CD8-positive, alpha-beta T cell (primary cell): ENCODE measurements at places on chromosomes 2 and 18.
A peak's percentile ranks its signal among the peaks of the same experiment; 100 is the strongest.

DNA sequence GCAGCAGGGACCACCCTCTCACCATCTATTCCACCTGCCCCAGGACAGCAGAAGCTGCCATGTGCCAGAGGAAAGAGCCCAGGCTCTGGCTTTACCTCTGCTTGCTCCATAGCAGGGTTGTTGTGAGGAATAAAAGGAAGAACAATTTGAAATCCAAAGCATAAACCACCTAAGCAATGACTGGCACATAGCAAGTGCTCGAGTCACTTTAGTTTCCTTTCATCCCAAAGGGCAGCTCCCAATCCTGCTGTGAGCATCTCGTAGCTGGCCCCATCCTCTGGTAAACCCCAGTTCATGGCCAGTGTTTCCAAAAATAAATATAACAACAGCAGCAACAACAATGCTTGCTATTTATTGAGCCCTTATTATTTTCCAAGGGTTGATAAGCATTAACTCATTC, 923.5 kb downstream of the EPHA4 start:
- no peak for DNase-seq

DNA sequence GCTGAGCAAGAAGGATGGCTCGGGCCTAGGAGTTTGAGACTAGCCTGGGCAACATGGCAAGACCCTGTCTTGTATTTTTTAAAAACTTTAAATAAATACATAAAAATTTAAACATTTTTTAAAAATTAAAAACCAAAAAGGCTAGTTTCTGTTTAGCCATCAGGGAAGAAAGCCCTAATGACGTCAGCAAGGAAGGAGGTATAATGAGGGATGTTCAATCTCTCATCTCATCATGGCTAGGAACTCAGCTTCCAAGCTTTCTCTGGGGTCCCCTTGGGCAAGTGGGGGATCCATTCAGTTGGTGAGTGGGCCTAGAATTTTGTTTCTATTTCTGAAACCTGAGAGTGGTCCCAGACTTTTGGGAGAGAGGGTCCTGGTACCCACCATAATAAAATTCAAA, 35.1 kb upstream of the SLC25A52 start:
- no peak for DNase-seq

GRCh38 chr2:120985997-120986651, 250.5 kb downstream of the GLI2 start:
- DNase-seq: no peak

GRCh38 chr18:39564716-39565115, 1999.1 kb upstream of the CELF4 start:
- DNase-seq: no peak

DNA sequence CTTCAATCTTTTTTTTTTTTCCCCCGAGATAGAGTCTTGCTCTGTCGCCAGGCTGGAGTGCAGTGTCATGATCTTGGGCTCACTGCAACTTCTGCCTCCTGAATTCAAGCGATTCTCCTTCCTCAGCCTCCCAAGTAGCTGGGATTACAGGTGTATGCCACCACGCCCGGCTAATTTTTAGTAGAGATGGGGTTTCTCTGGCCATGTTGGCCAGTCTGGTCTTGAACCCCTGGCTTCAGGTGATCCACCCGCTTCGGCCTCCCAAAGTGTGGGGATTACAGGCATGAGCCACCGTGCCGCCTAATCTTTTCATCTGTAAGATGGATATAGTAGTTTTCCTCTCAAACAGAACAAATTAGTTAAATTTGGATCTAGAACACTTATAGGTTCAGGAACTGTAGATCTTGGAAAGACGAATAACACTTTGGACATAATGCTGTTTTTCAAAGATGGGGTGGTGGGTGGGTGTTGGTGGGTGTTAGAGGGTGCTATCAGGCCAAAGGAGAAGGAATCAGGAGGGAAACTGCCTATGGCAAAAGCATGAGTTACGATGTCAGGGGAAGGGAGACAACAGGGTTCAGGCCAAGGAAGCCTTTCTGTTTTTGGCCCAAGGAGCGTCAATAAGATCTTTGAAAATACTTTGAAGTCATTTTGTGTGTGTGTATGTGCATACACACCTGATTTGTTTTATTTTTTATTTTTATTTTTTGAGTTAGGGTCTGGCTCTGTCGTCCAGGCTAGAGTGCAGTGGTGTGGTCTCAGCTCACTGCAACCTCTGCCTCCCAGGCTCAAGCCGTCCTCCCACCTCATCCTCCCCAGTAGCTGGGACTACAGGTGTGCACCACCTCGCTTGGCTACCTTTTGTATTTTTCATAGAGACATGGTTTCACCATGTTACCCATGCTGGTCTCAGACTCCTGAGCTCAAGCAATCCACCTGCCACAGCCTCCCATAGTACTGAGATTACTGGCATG, 6.8 kb downstream of the RPL37A start:
- no peak for DNase-seq

- DNase-seq: no peak
Measured at GRCh38 chr2:37318401-37318800, 6.2 kb downstream of the PRKD3 start.

- no peak for DNase-seq
Measured at GRCh38 chr2:38754049-38754448, 2.9 kb upstream of the SRSF7 start.

- peak; percentile 10 for DNase-seq
Measured at GRCh38 chr2:219059725-219060682, 717 bp downstream of the IHH start.
